ENCODE measurements at places on chromosomes 7 and 10. TPM values are rescaled to one million over a fixed set of nuclear protein-coding genes. Genes with fewer than 3 reads are reported as not detected.
A peak's percentile ranks its signal among the peaks of the same experiment; 100 is the strongest.

DNA sequence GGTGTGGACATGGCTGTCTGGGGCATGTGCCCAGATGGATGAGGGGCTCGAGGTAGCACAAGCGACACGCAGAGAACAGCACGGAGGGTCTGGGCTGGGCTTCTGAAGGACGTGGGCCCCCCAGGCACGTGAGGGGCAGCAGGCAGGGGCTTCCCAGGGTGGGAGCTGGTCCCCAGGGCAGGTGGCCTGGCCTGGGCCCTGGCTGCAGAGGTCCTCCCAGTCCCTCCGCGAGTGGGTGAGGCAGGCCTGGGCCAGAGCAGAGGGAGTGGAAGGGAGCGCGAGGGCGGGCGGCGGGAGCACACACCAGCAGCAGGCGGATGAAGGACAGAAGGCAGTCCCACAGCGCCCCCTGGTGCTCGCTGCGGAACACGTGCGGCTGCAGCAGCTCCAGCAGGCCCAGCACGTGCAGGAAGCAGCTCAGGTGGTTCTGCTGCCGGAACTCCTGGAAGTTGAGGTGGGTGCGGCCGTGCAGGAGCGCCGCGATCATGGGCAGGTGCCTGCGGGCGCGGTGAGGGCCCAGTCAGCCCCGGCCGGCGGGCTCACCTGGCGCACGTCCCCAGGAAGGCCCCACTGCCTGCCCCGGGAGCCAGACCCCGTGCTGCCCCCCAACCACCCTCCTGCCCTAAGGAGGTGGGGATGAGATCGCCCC lies 14.7 kb upstream of the MICALL2 start:
- DNase-seq = peak; percentile 93
- H3K27me3 ChIP-seq = no peaks in the 10 kb centered on the region
- H3K27ac ChIP-seq = no peak overlapping the region
- peaks cover 66% of the 10 kb centered on the region for H3K36me3 ChIP-seq
- peaks cover 4% of the 10 kb centered on the region for H3K4me1 ChIP-seq

DNA sequence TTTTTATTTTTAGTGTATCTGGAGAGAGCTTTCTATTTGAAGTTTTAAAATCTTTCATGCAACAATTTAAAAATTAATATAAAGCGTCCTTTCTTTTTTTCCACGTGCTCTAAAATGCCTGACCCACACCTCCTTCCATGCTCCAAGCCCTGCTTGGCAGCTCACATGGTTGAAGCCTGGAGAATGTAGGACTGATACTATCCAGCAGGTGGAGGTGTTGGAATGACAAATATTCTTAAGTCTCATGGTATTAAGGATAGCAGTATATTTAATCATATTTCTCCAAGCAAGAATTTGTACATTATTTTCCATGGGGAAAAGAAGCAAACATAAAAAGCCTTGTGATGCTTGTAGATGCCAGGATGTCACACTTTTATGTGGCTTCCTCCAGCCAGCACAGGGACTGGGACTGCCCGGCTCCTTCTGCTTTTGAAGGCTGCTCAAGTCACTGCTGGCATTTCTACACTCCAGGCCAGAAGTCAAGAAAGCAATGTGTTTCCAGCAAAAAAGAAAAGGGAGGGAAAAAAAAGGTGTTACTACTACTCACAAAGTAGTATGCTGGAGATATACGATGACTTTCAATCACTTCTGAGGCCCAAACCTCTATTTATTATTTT lies 49.7 kb downstream of the BZW2 start:
- H3K4me3 ChIP-seq = no peak overlapping the region
- H3K27ac ChIP-seq = no peak overlapping the region
- H3K4me1 ChIP-seq = no peaks in the 10 kb centered on the region
- H3K36me3 ChIP-seq = peaks cover 62% of the 10 kb centered on the region

DNA sequence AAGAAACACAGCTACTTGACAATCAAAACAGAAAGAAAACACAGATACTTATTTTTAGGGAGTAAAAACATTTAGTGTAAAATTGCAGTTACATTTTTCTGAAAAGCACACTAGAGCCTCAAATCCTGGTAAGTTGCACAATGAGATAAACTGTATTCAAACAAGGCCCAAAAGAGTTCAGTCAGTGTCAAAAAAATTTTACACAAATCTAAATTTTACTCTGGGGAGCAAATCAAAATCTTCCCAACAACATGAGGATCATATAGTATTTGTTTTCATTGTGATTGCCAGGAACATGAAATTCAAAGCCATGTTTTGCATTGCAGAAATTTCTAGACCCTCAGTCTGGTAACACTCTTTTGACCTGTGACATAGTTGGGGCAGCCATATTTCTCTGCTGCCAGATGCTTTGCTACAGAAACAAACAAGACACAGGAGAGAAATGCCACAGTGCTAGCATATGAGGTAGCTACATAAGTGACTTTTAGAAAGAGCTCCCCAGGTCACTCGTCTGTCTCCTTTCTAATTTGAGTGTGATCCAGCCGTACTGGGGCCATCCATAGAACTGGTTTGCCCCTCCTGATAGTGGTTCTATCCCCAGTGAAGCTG lies 49.6 kb downstream of the PDE1C start:
- no peak for DNase-seq
- no peak overlapping the region for H3K4me3 ChIP-seq
- H3K27me3 ChIP-seq = no peaks in the 10 kb centered on the region
- no peaks in the 10 kb centered on the region for H3K4me1 ChIP-seq

- no peak for DNase-seq
- no peaks in the 10 kb centered on the region for H3K36me3 ChIP-seq
- no peak overlapping the region for H3K27ac ChIP-seq
- no peak overlapping the region for H3K4me3 ChIP-seq
- peaks cover 25% of the 10 kb centered on the region for H3K4me1 ChIP-seq
- peaks cover 100% of the 10 kb centered on the region for H3K27me3 ChIP-seq
Measured at GRCh38 chr7:101173752-101174244, 6.3 kb downstream of the NAT16 start.

- no peaks in the 10 kb centered on the region for H3K36me3 ChIP-seq
- H3K27me3 ChIP-seq = no peaks in the 10 kb centered on the region
- DNase-seq = no peak
- no peak overlapping the region for H3K27ac ChIP-seq
Measured at GRCh38 chr10:33031171-33031570, 73.1 kb upstream of the ITGB1 start.

The NPSR1 gene
- total RNA-seq = not detected

The GPER1 gene
- total RNA-seq = 11.1 TPM

The PDK4 gene
- 156 TPM for total RNA-seq

The STAG3 gene
- 2.3 TPM for total RNA-seq

The FAM25A gene
- total RNA-seq = not detected

GRCh38 chr7:5339955-5340354 lies 57.2 kb downstream of the SLC29A4 start:
- H3K4me3 ChIP-seq = no peak overlapping the region
- no peaks in the 10 kb centered on the region for H3K27me3 ChIP-seq
- H3K27ac ChIP-seq = no peak overlapping the region
- no peak for DNase-seq

DNA sequence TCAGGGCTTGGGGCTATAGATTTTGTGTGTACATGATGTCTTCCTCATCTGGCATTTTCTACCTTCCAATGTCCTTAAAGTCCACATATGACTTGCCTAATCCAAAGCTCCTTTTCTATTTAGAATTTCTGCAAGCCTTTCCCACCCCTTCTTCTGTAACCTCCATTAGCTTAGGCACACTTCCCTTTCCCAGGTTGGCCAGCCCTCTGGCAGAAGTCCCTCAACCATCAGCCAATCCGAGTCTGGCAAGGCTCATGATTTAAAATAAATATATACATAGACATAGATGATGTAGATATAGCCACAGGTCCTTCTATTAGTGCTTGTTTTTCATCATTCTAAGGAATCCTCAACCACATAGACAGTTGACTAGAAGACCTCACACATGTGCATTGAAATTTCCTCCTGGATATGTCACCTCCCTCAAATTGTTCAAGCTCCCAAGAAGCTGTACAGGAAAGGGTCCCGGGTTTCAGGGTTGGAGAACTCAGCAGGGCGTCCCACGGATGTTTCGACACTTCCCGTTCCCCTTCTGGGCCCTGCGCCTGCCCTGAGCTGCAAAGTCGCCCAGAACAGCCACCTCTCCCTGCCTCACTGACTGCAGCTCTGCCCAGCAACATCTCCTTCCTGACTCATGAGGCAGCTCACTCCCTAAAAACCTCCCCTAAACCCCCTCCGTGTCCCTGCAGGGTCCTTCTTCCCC lies 20.4 kb upstream of the PIK3AP1 start:
- H3K27ac ChIP-seq = peak overlapping the region; percentile 63
- no peaks in the 10 kb centered on the region for H3K4me1 ChIP-seq
- H3K4me3 ChIP-seq = no peak overlapping the region
- no peaks in the 10 kb centered on the region for H3K27me3 ChIP-seq
- peak; percentile 85 for DNase-seq
- no peaks in the 10 kb centered on the region for H3K36me3 ChIP-seq

The CYP3A4 gene
- total RNA-seq = not detected

GRCh38 chr7:73831584-73831833 lies 713 bp downstream of the CLDN4 start:
- no peaks in the 10 kb centered on the region for H3K27me3 ChIP-seq
- peak overlapping the region; percentile 57 for H3K4me3 ChIP-seq
- DNase-seq = no peak
- peak overlapping the region; percentile 87 for H3K27ac ChIP-seq

DNA sequence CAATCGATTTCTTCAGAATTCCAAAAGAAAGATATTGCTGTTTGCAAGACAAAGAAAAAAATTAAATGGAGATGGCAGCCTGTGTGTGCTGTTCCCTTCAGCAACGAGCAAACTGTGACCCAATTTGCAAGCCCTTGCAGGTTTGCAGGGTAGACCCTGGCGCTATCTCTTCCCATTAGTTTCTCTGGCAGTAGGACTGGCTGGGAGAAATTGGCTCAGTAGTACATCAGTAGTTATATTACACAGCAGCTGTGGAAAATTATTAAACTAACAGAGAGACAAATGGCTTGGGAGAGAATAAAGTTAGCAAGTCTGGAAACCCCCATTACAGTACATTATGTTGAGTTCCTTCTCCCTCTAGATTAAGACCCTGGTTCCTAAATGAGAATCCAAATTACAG lies 116.4 kb upstream of the ITGB1 start:
- no peak overlapping the region for H3K27ac ChIP-seq
- H3K4me3 ChIP-seq = no peak overlapping the region
- H3K4me1 ChIP-seq = no peaks in the 10 kb centered on the region
- H3K27me3 ChIP-seq = no peaks in the 10 kb centered on the region
- H3K36me3 ChIP-seq = no peaks in the 10 kb centered on the region

The TWIST1 gene
- not detected for total RNA-seq

GRCh38 chr10:112948196-112948595 lies 1.9 kb upstream of the TCF7L2 start:
- H3K27ac ChIP-seq = no peak overlapping the region
- DNase-seq = no peak
- H3K4me3 ChIP-seq = no peak overlapping the region

- H3K4me1 ChIP-seq = peaks cover 55% of the 10 kb centered on the region
- H3K27me3 ChIP-seq = no peaks in the 10 kb centered on the region
- H3K4me3 ChIP-seq = no peak overlapping the region
- no peaks in the 10 kb centered on the region for H3K36me3 ChIP-seq
- no peak for DNase-seq
- H3K27ac ChIP-seq = peak overlapping the region; percentile 21
Measured at GRCh38 chr7:114930107-114930661, 8.3 kb downstream of the MDFIC start.

- no peaks in the 10 kb centered on the region for H3K4me1 ChIP-seq
- H3K36me3 ChIP-seq = no peaks in the 10 kb centered on the region
- no peaks in the 10 kb centered on the region for H3K27me3 ChIP-seq
- peak; percentile 63 for DNase-seq
Measured at GRCh38 chr7:947391-948210, 6.9 kb downstream of the ADAP1 start.

GRCh38 chr7:61576-62360 lies 130.6 kb upstream of the FAM20C start:
- peak; percentile 31 for DNase-seq
- H3K36me3 ChIP-seq = no peaks in the 10 kb centered on the region
- H3K27me3 ChIP-seq = no peaks in the 10 kb centered on the region
- no peak overlapping the region for H3K4me3 ChIP-seq
- H3K27ac ChIP-seq = no peak overlapping the region
- H3K4me1 ChIP-seq = no peaks in the 10 kb centered on the region

- no peak overlapping the region for H3K4me3 ChIP-seq
- no peak for DNase-seq
- H3K27ac ChIP-seq = no peak overlapping the region
- no peaks in the 10 kb centered on the region for H3K36me3 ChIP-seq
- H3K4me1 ChIP-seq = peaks cover 3% of the 10 kb centered on the region
- H3K27me3 ChIP-seq = no peaks in the 10 kb centered on the region
Measured at GRCh38 chr7:50317221-50317678, 12.7 kb downstream of the IKZF1 start.

The PAPSS2 gene
- 210 TPM for total RNA-seq

DNA sequence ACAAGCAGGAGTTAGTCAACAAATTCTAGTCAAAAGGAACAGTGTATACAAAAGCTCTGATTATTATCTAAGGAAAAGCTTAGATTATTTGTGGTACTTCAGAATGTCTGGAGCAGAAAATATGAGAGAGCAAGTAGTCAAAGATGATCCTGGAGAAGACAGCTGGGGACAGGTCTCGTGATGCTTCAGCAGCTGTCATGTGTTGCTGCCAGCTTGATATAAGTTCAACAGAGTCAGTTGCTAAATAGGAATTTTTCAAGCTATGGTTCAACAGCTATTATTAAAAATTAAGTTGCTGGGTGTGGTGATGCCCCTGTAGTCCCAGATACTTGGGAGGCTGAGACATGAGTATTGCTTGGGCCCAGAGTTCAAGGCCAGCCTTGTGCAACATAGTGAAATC lies 240.0 kb upstream of the RHOBTB1 start:
- no peaks in the 10 kb centered on the region for H3K4me1 ChIP-seq
- no peaks in the 10 kb centered on the region for H3K27me3 ChIP-seq

DNA sequence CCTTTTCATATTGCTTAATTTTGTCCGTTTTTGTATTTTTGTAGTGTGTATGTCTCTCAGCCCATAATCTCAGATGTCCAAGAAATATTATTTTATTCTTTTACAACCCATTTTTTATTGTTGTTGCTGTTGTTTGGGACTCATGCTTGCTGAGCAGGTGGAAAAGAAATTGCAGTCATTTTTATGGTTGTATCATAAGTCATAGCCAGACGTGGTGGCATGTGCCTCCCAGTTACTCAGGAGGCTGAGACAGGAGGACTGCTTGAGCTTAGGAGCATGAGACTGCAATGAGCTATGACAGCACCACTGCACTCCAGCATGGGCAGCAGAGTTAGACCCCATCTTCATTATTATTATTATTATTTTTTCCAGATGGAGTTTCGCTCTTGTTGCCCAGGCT lies 117.8 kb downstream of the EPC1 start:
- H3K36me3 ChIP-seq = no peaks in the 10 kb centered on the region
- no peaks in the 10 kb centered on the region for H3K4me1 ChIP-seq
- DNase-seq = no peak
- no peaks in the 10 kb centered on the region for H3K27me3 ChIP-seq
- H3K27ac ChIP-seq = no peak overlapping the region

The CDHR3 gene
- total RNA-seq = 1.4 TPM

The LMOD2 gene
- 0.17 TPM for total RNA-seq

The TMEM60 gene
- total RNA-seq = 22.8 TPM

The AGR3 gene
- total RNA-seq = 37.2 TPM

The MMD2 gene
- not detected for total RNA-seq

The SP8 gene
- not detected for total RNA-seq

DNA sequence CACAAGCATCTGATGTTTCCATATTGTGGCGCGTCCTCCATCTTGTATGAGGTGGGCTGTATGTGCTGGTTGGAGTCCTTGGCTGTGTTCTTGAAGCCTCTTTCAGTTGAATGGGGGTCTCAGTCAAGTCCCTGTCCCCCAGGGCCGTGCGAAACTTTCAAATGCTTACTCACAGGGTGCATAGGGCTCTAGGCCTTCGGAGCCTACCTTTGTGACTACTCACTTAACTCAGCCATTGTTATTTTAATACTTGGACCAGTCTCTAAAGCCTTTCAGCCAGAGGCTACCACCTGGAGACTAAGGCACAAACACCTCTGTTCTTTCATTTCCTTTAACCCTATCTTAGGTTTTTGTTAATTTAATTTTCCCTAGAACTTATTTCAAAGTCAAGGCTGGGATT lies 785.9 kb downstream of the GATA3 start:
- DNase-seq = no peak
- H3K27ac ChIP-seq = no peak overlapping the region
- no peaks in the 10 kb centered on the region for H3K27me3 ChIP-seq

All from upper lobe of right lung (tissue), 1 donor.